ENCODE measurements at places on chromosomes 11 and 22.
A peak's percentile ranks its signal among the peaks of the same experiment; 100 is the strongest.

GRCh38 chr11:107598225-107599139, 7.5 kb downstream of the ELMOD1 start:
- peaks cover 9% of the 10 kb centered on the region for H3K27me3 ChIP-seq
- H3K4me3 ChIP-seq = no peak overlapping the region
- H3K4me1 ChIP-seq = no peaks in the 10 kb centered on the region

GRCh38 chr11:20671856-20672546, 2.6 kb downstream of the NELL1 start:
- H3K4me3 ChIP-seq = no peak overlapping the region
- no peak overlapping the region for H3K27ac ChIP-seq
- peaks cover 21% of the 10 kb centered on the region for H3K27me3 ChIP-seq
- no peaks in the 10 kb centered on the region for H3K4me1 ChIP-seq
- peak; percentile 37 for DNase-seq
- H3K36me3 ChIP-seq = no peaks in the 10 kb centered on the region

GRCh38 chr11:15665368-15665871, 550.7 kb downstream of the INSC start:
- H3K4me3 ChIP-seq = no peak overlapping the region
- no peak for DNase-seq
- no peaks in the 10 kb centered on the region for H3K27me3 ChIP-seq
- no peak overlapping the region for H3K27ac ChIP-seq
- no peaks in the 10 kb centered on the region for H3K4me1 ChIP-seq

GRCh38 chr11:118899296-118899688, 15.6 kb downstream of the CXCR5 start:
- peaks cover 70% of the 10 kb centered on the region for H3K4me1 ChIP-seq
- DNase-seq = no peak
- no peaks in the 10 kb centered on the region for H3K27me3 ChIP-seq
- no peak overlapping the region for H3K4me3 ChIP-seq

DNA sequence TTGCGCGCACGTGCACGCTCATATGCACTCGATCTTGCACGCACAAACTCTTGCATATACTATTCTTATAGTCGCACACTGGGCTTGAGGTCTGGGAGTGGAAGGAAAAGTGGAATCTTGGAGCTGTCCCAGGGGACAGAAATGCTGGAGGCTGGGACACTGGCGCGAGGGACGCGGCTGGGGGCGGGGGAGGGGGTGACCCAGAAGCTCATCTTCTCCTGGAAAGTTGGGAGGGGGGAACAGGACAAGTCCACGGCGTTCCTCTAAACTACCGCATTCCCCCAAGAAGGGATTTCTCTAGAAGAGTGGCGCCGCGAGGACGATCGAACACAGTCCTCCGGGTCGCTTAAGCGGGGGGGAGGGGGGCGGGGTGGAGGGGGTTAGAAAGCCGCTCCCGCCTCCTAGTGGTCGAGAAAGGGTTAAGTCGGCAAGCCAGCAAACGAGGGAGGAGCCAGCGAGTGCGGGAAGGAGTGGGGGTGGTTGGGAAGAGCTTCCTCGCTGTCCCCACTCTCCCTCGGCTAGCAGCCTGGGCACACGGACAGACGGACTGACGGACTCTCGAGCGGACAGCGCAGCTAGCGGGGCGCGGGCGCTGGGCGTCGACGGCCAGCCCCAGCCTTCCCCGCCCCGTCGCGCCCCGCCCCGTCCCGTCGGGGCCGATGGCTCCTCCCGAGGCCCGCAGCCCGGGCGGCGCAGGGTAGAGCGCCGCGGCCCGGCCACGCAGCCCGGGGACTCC, at the start of gene RTN4RL2:
Gene RTN4RL2 (plus strand): TSS at position 507 of the 736 bp plus-strand sequence. CDS start 338 bp downstream, outside the sequence.
- H3K4me3 ChIP-seq = peak within 1 kb of the TSS; percentile 45
- DNase-seq = no peak
- H3K4me1 ChIP-seq = peaks cover 35% of the 10 kb centered on the region
- H3K27me3 ChIP-seq = peaks cover 28% of the 10 kb centered on the region
- H3K27ac ChIP-seq = no peak within 1 kb of the TSS

- peaks cover 21% of the 10 kb centered on the region for H3K4me1 ChIP-seq
- H3K4me3 ChIP-seq = peak overlapping the region; percentile 52
- H3K27me3 ChIP-seq = no peaks in the 10 kb centered on the region
- peak overlapping the region; percentile 51 for H3K27ac ChIP-seq
- no peaks in the 10 kb centered on the region for H3K36me3 ChIP-seq
- DNase-seq = no peak
These were observed 755.8 kb downstream of the NTM start for GRCh38 chr11:132125988-132126871.

GRCh38 chr11:92826603-92827002, 142.8 kb upstream of the MTNR1B start:
- no peaks in the 10 kb centered on the region for H3K4me1 ChIP-seq
- no peak overlapping the region for H3K4me3 ChIP-seq
- no peak for DNase-seq
- H3K27me3 ChIP-seq = no peaks in the 10 kb centered on the region

GRCh38 chr22:46976143-46976542, 213.7 kb downstream of the TBC1D22A start:
- DNase-seq = no peak
- no peak overlapping the region for H3K27ac ChIP-seq
- H3K27me3 ChIP-seq = no peaks in the 10 kb centered on the region
- peaks cover 20% of the 10 kb centered on the region for H3K36me3 ChIP-seq
- H3K4me1 ChIP-seq = peaks cover 15% of the 10 kb centered on the region
- H3K4me3 ChIP-seq = no peak overlapping the region

DNA sequence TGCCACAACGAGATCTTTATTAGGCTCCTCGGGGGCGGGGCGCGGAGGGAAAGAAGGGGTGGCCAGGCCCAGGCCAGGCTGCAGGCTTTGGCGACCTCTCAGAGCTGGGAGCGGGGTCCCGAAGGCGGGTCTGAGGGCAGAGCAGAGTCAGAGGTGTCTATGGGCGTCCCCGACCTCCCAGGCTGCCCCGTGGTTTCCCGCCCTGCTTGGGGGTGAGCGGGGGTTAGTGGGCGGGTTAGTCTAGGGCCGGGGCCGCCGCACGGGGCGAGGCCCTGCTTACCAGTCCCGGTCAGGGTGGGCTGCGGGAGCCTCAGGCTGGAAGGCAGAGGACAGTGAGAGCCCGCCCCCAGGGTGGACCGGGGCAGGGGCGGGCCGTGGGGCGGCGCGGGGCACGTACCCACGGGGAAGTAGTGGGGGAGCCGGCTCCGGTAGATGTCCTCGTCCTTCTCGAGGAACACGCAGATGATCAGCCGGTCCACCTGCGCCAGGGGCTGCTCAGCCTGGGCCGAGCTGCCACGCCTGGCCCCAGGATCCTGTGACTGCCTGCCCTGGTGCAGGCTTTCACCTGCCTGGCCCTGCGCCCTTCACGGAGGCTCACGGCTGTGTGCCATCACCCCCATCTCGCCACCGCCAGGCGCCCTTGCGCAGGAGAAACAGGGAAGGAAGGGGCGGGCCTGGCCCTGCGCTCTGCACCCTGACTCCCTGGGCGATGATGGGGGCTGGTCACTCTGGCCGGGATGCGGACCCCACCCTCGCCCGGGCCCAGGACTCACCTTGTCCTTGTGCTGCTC, 12.5 kb downstream of the OTUB1 start:
- peak overlapping the region; percentile 52 for H3K4me3 ChIP-seq
- H3K27ac ChIP-seq = no peak overlapping the region
- H3K36me3 ChIP-seq = peaks cover 52% of the 10 kb centered on the region

- DNase-seq = no peak
- H3K36me3 ChIP-seq = peaks cover 100% of the 10 kb centered on the region
- H3K27me3 ChIP-seq = no peaks in the 10 kb centered on the region
- no peak overlapping the region for H3K27ac ChIP-seq
- peaks cover 7% of the 10 kb centered on the region for H3K4me1 ChIP-seq
These were observed 15.2 kb downstream of the CPSF7 start for GRCh38 chr11:61414547-61414946.

- H3K27me3 ChIP-seq = no peaks in the 10 kb centered on the region
- no peak overlapping the region for H3K4me3 ChIP-seq
- no peaks in the 10 kb centered on the region for H3K36me3 ChIP-seq
- H3K27ac ChIP-seq = peak overlapping the region; percentile 81
These were observed 455.8 kb downstream of the MIAT start for GRCh38 chr22:27113211-27113635.

- no peak overlapping the region for H3K4me3 ChIP-seq
- H3K27me3 ChIP-seq = no peaks in the 10 kb centered on the region
- H3K36me3 ChIP-seq = no peaks in the 10 kb centered on the region
- H3K27ac ChIP-seq = no peak overlapping the region
These were observed 14.7 kb upstream of the PTS start for GRCh38 chr11:112211536-112211935.

DNA sequence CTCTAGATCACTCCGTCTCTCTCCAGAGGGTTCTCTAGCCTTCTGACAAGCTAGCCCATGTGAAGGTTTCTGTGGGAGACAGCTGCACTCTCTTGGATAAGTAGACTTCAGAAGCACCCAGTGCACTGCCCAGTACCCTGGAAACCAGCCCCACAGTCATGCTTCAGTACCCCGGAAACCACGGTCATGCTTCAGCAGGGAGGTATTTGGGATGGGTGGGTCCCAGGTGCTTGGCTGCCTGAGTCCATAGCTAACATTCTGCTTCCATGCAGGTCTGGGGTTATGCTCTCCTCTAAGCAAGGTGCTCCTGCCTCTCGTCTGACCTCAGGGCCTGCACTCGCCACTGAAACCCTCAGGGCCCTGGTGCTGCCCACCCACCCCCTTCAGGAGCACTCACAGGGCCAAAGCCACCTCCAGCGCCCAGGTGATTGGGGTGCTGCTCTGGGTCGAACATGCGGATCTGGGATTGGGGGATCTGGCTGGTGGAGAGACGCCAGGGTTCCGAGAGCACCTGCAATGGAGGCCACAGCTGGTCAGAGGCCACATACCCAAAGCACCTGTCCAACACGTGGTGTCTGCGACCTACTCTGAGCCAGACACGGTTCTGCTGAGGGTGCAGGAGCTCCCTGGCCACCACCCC, 7.3 kb upstream of the SYCE3 start:
- peaks cover 62% of the 10 kb centered on the region for H3K36me3 ChIP-seq
- no peaks in the 10 kb centered on the region for H3K27me3 ChIP-seq
- no peaks in the 10 kb centered on the region for H3K4me1 ChIP-seq
- no peak overlapping the region for H3K27ac ChIP-seq
- H3K4me3 ChIP-seq = no peak overlapping the region

GRCh38 chr22:42780070-42780540, 59.4 kb upstream of the A4GALT start:
- no peaks in the 10 kb centered on the region for H3K27me3 ChIP-seq
- H3K27ac ChIP-seq = no peak overlapping the region
- H3K4me1 ChIP-seq = peaks cover 3% of the 10 kb centered on the region
- H3K36me3 ChIP-seq = no peaks in the 10 kb centered on the region

GRCh38 chr11:131739243-131739882, 368.9 kb downstream of the NTM start:
- H3K4me1 ChIP-seq = no peaks in the 10 kb centered on the region
- H3K27me3 ChIP-seq = no peaks in the 10 kb centered on the region
- H3K36me3 ChIP-seq = no peaks in the 10 kb centered on the region

DNA sequence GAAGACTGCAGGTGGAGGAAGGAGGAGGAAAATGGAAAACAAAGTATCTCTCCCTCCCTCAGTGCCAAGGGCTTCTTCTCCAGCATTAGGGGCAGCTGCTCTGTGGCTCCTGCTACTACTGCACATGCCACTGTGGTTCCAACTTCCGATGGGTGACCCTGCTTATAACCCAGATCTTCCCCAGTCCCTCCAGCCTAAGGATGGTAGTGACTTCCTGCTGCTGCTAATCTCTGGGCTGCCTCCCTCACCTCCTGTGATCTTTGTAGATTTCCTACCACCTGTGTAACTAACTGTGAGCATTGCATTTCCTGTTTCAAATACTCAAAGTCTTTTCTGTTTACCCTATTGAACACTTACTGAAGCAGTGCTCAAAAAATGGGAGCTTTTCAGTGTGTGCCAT, 28.7 kb upstream of the TRPC6 start:
- H3K4me1 ChIP-seq = no peaks in the 10 kb centered on the region
- H3K27ac ChIP-seq = no peak overlapping the region
- no peaks in the 10 kb centered on the region for H3K27me3 ChIP-seq
- no peak overlapping the region for H3K4me3 ChIP-seq

- DNase-seq = no peak
- H3K27me3 ChIP-seq = no peaks in the 10 kb centered on the region
- H3K36me3 ChIP-seq = peaks cover 9% of the 10 kb centered on the region
- H3K4me1 ChIP-seq = peaks cover 8% of the 10 kb centered on the region
These were observed 37.4 kb downstream of the LARGE2 start for GRCh38 chr11:45959851-45960250.

- no peaks in the 10 kb centered on the region for H3K27me3 ChIP-seq
- no peak overlapping the region for H3K27ac ChIP-seq
- H3K36me3 ChIP-seq = no peaks in the 10 kb centered on the region
These were observed 159.1 kb downstream of the WNT11 start for GRCh38 chr11:76047231-76047630.

DNA sequence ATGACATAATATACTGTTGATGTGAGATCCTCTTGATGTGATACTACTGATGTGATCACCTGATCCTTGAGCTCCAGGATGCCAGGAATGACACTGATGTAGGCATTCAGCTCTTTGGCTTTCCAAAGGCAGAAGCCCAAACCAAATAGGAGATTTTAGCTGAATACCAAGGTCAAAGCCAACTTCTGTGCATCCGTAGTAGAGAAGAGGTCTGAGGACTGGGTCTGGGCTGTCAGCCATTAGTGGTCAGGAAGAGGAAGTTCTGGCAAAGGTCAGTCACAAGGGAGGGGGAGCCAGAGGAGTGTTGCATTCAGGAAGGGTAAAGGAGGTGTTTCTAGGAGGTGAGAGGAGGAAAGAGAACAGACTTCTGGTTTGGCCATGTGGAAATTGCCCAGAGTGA, 53.4 kb upstream of the PARVG start:
- H3K27ac ChIP-seq = no peak overlapping the region
- DNase-seq = no peak
- no peaks in the 10 kb centered on the region for H3K4me1 ChIP-seq
- H3K36me3 ChIP-seq = peaks cover 12% of the 10 kb centered on the region
- no peak overlapping the region for H3K4me3 ChIP-seq

GRCh38 chr22:35777335-35777975, 59.8 kb downstream of the APOL5 start:
- DNase-seq = no peak
- H3K4me3 ChIP-seq = no peak overlapping the region
- no peaks in the 10 kb centered on the region for H3K36me3 ChIP-seq
- H3K27ac ChIP-seq = no peak overlapping the region
- H3K27me3 ChIP-seq = no peaks in the 10 kb centered on the region

GRCh38 chr22:42353883-42354727, 78.1 kb downstream of the NFAM1 start:
- no peaks in the 10 kb centered on the region for H3K27me3 ChIP-seq
- H3K4me1 ChIP-seq = peaks cover 13% of the 10 kb centered on the region
- no peaks in the 10 kb centered on the region for H3K36me3 ChIP-seq
- DNase-seq = no peak
- no peak overlapping the region for H3K27ac ChIP-seq
- no peak overlapping the region for H3K4me3 ChIP-seq

GRCh38 chr22:20663941-20664593, 109.8 kb upstream of the SERPIND1 start:
- H3K36me3 ChIP-seq = no peaks in the 10 kb centered on the region
- H3K27ac ChIP-seq = no peak overlapping the region
- H3K27me3 ChIP-seq = no peaks in the 10 kb centered on the region
- H3K4me1 ChIP-seq = no peaks in the 10 kb centered on the region

- no peaks in the 10 kb centered on the region for H3K27me3 ChIP-seq
- no peak for DNase-seq
These were observed 139.1 kb upstream of the DDI1 start for GRCh38 chr11:103897160-103897936.

All from esophagus muscularis mucosa (tissue), 4 donors.